Activated naive CD4-positive, alpha-beta T cell treated with anti-CD3 and anti-CD28 coated beads, Interleukin-2, amount 50 U/mL, for 16 hours (primary cell): ENCODE measurements at places on chromosomes 2 and 18.

GRCh38 chr18:68723539-68723938, 8.6 kb upstream of the TMX3 start:
- no peak for DNase-seq

DNA sequence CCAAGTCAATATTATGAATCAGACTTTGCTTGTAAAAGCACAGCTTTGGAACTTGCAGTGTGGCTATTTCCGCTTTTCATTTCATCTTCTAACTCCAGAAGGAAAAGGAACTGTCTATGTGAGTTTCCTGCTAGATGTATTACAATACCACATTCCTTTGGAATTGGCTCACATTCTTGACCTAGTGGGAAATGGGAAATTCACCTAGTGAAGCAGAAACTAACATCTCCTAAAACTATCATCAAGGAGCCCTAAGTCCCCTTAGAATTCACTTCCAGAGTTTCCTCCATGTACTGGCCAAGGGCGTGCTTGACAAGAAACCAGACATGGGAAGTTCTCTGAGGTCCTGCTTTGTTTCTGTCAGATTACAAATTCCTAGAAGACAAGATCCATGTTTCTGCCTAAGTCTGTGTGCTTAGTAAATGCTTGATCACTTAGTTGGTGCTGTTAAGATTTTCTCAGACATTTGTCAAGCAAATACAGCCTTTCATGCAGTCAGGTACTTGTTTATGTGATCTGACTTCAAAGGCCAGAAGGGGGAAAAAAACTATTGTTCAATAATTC, 275.7 kb upstream of the FN1 start:
- no peak for DNase-seq

DNA sequence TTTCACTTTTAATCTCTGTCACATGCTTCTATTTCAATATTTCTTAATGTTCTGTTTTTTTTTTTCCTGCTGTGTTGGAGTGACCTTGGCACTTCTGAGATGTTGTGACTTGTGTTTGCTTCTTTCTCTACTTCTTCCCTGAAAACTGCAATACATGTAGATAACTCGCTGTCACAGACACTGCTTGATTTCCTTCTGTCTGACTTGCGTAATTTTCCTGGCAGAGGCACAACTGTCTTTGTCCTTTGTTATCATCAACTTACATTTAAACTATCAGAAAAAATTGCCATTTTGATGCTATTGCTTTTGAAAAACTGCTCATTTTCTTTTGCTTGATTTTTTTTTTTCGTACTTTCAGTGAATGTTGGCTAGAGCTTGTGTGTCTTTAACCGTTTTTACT, 69.0 kb downstream of the BABAM2 start:
- DNase-seq, result no peak

DNA sequence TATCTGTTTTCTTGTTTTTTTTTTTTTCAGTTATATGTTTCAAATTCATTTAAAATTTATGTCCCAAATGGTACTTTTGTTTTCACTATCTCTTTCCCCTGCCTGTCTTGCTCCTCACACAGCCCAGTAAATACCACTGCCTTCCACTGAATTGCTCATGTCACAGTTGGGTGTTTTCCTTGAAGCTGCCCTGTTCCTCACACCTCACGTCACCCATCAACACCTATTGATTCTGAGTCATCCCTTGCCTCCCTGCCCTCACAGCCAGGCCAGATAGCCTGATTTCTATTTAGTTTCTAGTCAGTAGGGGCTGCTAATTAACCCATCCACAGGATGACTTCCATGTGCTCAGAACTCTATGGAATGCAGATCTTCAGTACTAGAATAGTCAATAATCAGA, 25.3 kb downstream of the FSHR start:
- no peak for DNase-seq

DNA sequence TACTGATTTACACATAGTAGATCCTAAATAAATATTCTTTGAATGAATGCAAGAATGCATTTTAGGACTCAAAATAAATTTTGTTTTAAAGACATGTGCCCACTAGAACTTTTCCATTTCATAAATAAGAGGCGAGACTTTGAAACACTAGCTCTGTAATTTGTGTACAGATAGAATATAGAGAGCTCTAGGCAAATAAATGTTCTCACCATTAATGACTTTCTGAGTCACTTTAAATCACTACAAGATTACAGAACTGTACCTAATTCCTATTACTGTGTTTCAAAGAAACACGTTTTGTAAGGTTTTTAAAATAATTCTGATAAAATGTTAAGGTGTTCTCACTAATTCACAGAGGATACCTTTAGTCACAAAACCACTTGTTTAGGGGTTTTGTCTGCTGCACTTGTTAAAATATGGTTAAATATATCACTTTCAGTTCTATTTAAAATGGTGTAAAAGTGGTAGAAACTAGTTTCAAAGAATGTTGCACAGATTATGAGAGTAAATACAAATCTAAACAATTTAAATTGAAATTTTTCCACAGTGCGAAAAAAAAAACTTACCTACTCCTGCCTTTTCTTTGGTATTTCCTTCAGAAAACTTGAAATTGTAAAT, 158.7 kb upstream of the ZC3H15 start:
- no peak for DNase-seq

- DNase-seq, result no peak
Observed at GRCh38 chr2:67878743-67879142, 184.1 kb downstream of the C1D start.

DNA sequence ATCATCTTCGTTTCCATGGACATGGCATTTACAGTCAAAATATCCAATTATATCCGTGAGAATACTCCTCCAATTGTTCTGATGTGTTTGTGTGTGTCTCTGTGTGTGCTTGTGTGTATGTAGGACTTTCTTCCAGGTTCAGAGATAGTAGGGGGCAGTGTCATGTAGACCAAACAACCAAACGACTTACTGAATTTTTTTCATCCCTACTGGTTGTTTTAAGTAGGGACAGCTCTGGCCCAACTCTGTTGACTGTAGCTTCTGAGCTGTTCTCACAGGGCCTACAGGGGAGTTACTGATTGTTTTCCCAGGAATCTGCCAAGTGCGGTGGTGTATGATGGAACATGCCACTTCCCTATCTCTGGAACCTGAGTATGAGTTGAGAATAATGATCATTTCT, 69.6 kb downstream of the ETAA1 start:
- DNase-seq, result no peak

- no peak for DNase-seq
Observed at GRCh38 chr18:2258954-2259353, 312.4 kb downstream of the METTL4 start.

DNA sequence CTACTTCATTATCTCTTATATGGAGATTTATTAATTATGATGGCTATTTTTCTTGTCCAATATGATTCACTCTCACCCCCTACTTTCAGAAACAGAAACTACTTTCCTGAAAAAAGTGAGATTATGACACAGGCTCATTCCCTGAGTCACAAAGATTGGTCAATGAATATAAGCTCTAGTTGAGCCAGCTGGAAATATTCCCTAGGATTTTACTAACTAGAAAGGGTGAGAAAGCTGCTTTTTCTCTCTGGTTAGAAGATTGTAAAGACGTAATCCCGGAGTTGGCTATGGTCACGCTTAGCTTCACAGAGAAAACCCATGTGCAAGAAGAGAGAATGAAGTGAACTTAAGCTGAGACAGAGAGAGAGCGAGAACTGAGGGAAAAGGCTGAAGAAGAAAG, 223.7 kb upstream of the SMAD7 start:
- no peak for DNase-seq

DNA sequence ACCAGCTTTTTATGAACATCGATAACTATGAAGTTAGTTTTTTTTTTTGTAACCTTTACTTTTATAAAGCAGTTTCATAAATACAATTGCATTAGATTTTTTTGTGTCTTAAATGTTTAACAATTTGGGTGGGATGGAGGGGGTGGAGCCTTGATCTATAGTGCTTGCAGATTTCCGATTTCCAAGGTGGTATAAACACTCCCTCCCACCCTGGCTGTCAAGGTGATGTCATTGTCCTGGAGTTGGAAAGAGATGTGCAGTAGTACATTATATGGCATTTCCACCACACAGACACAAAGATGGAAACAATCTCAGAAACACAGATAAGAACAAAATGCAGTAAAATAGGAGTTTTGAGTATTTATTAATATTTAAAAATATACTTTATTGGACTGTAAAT, 114.4 kb downstream of the TTN start:
- DNase-seq, result no peak

GRCh38 chr2:221270806-221271205, 301.3 kb downstream of the EPHA4 start:
- no peak for DNase-seq

- DNase-seq, result no peak
Observed at GRCh38 chr18:2412281-2412680, 159.0 kb downstream of the METTL4 start.

GRCh38 chr2:25790074-25790790, 88.1 kb downstream of the ASXL2 start:
- DNase-seq, result no peak

GRCh38 chr2:112701052-112701451, 19.8 kb upstream of the NT5DC4 start:
- DNase-seq, result no peak

- no peak for DNase-seq
Observed at GRCh38 chr2:218856167-218856895, 3.3 kb upstream of the WNT6 start.

GRCh38 chr18:43877616-43878321, 600.5 kb upstream of the SYT4 start:
- no peak for DNase-seq
